Coronary artery (tissue), 2 donors: ENCODE measurements at places on chromosomes 1 and 21.

DNA sequence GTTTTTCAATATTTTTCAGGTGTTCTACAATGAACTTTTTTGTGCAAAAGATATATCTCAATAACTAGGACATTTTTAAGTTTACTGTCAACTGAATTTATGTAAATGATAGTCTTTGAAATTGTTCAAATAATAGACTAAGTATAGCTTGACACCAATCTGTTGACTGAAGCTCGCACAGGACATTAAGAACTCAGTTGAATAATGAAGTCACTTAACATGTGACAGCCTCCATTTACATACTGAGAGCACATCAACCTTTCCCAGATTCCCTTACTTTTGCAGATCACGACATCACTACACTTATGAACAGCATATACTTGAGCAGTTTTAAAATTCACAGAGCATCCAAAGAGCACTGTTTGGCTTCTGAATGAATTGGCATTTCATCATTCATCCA lies 268.2 kb downstream of the LRRC7 start:
- no peak for DNase-seq

DNA sequence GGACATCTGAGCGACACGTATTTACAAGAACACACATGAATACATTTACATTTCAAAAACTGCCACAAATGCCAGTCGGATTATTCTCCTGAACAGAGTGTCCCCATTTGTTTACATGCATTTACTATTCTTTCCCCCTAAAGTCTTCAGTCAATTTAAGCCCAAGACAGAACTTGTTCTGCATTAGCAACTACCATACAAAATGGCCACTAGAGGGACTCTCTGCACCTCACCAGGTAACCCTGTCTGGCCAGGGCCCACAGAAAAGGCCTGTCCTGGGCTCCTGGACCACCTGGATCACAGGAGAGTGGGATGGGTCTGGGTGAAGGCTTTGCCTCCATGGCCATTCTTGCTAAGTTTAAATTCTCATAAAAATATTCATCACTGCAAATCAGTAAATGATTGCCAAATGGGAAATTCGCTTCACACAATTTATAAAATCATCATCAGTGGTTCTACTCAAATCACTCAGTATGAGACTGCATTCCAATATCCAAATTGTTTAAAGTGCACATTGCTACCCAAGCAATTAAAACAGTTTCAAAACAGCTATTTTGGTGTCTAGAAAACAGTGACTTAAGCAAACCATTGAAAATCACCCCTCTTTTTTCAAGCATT lies 12.5 kb upstream of the GUCA2A start:
- DNase-seq: no peak

GRCh38 chr1:75130865-75131564 lies 3.2 kb upstream of the LHX8 start:
- no peak for DNase-seq

- DNase-seq: no peak
Observed at GRCh38 chr1:227390525-227390924, 72.2 kb upstream of the CDC42BPA start.

DNA sequence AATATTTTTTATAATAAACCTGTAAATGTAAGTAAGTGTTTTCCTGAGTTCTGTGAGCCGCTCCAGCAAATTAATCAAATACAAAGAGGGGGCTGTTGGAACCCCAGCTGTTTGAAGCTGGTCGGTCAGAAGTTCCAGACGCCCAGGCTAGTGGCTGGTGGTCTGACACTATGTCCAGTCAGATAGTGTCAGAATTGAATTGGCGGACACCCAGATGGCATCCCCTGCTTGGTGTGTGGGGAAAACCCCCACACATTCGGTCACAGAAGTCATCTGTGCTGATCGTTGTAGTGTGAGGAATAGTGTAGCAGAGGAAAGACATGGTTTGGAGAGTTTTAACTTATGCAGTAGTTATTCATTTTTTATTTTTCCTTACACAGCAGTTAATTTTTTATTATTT lies 32.4 kb downstream of the TBCE start:
- DNase-seq: no peak

DNA sequence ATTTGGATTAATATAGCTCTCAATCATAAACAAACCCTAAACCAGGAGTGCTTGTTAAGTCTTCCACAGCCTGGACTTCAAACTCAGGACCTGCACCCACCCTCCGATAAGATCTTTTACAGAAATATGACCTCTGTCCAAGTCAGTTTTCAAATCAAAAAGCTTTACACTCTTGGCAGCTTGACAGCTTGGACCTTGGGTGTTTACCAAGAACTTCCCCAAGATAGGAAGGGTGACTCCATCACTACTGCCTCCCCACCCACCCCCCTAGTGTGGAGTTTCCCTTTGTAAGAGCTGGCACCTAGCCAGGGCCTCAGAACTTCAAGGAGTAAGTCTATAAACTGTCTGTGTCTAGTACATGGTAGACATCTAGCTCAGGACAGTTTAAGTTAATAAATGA lies 9.6 kb downstream of the BCAR3 start:
- DNase-seq: no peak

DNA sequence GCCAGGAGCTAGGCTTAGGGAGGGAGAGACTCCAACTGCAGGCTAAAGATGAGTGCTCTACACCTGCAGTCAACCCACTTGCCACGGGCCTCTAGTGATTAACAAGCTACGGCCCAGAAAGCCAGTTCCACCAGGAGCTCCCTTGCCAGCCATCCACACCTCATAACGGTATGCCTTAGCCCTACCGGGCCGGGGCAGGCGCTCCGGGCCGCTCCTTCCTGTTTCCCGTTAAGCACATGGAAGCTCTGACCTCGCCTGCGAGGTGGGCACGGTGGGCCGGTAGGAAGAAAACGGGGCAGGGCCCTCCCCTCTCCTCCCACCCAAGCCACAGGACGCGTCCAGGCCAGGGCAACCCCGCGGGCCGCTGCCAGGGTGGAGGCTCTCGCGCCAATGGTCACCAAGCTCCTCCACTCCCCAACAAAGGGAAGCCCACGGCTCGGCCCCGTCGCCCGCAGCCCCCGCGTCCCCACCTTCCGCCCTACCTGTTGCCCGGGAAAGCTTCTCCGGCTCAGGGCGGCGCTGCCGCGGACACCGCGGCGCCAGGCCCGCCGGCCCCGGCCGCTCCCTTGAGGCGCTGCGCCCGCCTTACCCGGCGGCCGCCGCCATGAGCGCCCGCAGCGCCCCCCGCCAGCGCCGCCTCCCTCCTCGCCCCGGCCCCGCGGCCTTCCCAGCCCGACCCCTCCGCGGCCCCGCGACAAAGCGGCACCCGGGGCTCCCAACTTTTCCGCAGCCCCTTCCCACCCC lies 627 bp downstream of the CERS2 start:
- no peak for DNase-seq

DNA sequence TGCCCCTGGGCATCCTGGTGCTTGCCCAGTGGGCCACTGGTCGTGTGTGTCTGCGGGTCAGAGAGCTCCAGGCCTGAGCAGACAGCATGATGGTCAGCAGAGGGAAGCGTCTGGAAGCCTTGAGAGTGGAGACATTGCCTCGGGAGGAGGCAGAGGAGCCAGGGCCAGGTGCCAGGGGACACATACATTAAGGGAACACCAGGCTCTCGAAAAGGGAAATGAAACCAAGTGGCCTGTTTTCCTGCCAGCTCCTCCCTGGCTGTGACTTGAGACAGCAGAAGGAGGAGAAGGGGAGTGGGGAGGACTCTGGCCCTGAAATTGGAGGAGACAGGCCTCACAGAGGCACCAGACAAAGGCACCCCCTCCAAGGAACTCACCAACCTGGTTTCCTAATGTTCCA lies 62.4 kb upstream of the LRP8 start:
- DNase-seq: no peak

GRCh38 chr1:112063781-112064728 lies 74.6 kb upstream of the KCND3 start:
- no peak for DNase-seq

DNA sequence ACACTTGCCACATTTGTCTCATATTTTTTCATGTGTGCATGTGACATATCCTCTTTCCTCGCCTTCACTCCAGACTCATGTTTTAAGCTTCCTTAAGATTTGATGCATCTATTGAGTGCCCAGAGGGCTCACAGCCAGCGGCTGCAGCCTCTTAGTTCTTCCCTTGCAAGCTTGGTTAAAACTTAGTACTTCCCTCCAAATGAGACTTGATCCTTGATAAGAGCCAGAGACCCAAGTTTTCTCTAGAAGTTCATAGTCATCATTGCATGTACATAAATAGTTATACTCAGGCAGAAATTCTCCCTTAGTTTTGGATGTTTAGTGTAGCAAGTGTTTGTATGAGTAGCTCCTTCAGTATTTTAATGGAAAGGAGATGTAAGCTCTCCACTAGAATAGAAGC lies 337.6 kb upstream of the B3GALT2 start:
- DNase-seq: no peak

GRCh38 chr1:84246213-84246612 lies 55.3 kb upstream of the SAMD13 start:
- DNase-seq: no peak

GRCh38 chr21:33398361-33398760 lies 4.9 kb upstream of the IFNGR2 start:
- DNase-seq: no peak

DNA sequence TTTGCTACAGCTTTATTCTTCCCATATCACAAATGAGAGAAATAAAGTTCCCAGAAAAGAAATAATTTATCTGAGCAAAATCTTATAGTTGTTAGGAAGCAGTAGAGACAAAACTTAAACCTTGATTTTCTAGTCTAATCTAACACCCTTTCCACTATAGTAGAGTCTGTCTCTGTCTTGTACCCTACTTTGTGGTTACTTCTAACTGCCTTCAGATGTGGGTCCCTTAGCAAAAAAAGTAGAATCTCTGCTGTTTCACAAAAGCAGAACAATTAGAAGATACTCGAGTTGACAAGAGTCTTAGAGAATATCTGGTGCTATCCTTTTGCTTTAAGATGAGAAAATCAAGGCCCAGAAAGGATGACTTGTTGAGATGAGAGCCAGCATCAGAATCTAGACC lies 48.1 kb upstream of the FGGY start:
- DNase-seq: no peak

DNA sequence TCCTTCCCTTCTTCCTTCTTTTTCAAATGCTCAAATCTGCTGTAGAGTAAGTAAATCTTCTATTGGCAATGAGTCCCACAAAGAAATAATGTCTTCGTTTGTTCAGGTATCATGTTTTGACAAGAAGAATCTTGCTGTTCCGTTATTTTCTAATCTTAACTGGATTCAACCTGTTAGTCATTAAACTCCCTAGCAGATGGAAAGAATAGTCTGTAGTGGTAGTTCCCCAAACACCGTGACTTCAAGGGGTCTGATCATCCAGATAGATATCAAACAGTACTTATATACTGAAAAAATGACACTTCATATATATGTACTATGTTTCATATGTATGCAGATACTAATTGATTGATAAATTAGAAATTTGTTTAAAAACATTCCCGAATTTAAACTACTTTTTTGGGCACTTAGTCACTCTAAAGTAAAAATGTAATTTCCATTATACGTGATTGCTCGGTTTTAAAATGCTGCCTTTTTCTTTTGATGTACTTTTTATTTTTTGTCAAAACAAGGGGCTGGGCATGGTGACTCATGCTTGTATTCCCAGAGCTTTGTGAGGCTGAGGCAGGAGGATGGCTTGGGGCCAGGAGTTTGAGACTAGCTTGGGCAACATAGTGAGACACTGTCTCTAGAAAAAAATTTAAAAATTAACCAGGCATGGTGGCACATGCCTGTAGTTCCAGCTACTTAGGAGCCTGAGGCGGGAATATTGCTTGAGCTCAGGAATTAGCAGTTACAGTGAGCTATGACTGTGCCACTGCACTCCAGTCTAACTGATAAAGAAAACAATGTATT lies 335.7 kb upstream of the SNX7 start:
- DNase-seq: peak; percentile 87

- no peak for DNase-seq
Observed at GRCh38 chr21:43872531-43873197, 7.6 kb downstream of the AGPAT3 start.

GRCh38 chr1:100959502-100960060 lies 63.7 kb downstream of the SLC30A7 start:
- DNase-seq: no peak

GRCh38 chr1:45573231-45573804 lies 10.5 kb upstream of the NASP start:
- no peak for DNase-seq

DNA sequence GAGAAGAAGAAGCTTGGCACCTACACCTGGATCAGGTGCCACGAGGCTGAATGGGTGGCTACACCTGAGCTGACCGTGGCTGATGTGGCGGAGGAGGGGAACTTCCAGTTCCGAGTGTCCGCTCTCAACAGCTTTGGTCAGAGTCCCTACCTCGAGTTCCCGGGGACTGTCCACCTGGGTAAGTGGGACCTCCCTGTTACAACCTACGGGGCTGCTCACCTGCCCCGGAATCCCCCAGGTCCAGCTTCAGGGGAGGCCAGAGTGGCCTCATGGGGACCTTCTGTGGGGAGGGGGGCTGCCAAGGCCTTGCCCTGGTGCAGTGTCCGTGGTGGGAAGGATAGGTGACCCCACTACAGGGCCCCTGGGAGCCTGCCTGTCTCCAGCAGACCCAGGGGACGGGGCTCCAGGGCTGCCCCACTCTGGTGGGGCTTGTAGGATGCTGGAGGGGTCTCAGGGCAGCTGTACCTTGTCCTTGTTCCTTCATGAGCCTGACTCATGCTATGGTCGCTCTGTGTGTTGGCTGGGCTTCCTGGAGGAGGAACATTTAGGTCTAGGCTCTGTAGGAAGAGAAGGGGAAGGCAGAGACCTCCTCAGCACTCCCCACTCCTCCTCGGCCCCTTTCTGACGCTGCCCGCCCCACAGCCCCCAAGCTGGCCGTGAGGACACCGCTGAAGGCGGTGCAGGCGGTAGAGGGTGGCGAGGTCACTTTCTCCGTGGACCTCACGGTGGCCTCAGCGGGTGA lies 7.2 kb downstream of the OBSCN start:
- DNase-seq: no peak

GRCh38 chr1:204074274-204075138 lies 1.6 kb downstream of the SOX13 start:
- no peak for DNase-seq

GRCh38 chr1:38814444-38814983 lies 45.1 kb downstream of the RRAGC start:
- DNase-seq: no peak

DNA sequence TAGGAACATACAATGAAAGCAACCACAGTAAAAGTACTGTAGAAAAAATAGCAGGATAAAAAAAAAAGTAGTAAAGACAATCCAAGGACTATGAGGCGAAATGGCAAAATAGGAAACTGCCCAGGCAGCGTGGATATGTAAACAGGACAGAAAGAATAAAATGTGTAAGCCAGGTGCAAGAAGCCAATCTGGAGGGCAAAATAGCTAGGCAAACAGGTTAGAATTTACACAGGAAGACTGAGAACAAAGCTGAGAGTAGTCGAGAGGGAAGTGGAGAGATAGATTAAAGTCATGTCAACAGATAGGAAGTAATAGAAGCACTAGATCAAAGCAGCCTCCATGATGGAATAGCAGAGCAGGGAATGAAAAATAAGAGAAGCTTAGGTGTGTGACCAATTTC lies 124.2 kb upstream of the B3GALT2 start:
- no peak for DNase-seq

- DNase-seq: no peak
Observed at GRCh38 chr1:215891266-215892057, 324.4 kb downstream of the KCTD3 start.

DNA sequence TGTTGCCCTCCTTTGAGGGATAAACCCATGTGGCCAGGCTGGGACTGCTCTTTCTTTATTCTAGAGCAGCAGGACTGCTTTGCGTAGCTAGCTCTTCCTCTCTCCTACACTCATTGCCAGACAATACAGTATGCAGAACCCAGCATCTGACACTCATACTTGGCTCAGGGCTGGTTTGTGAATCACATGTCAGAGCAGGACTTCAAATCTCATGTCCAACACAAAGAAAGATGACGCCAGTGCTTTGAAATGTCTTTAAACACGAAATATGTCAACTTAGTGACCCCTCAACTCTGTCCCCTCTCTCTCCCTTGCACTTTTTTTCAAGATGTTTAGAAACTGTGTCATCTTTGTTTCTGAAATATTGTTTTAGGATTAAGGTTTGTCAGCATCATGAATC lies 135.0 kb downstream of the TGFB2 start:
- DNase-seq: no peak
